ENCODE measurements at places on chromosomes 2 and 18.

GRCh38 chr2:158004126-158004764 lies 97.4 kb upstream of the UPP2 start:
- DNase-seq = no peak

DNA sequence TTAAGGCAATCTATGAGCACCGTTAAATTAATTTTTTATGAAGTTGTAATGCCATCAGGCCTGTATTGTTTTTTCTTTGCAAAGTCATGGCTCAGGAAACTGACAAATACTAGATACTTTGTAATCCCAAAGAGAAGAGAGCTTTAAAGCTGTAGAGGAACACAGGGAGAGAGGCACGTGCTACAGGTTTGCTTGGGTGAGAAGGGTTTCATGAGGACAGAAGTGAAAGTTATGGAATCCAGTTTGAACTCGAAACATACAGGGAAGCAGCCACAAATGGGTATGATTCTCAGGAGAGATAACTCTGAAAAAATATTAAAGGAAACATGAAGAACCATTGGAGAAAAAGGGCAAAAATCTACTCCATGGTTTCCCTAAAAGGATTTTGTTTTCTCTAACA lies 49.8 kb downstream of the CYB5A start:
- DNase-seq = no peak

DNA sequence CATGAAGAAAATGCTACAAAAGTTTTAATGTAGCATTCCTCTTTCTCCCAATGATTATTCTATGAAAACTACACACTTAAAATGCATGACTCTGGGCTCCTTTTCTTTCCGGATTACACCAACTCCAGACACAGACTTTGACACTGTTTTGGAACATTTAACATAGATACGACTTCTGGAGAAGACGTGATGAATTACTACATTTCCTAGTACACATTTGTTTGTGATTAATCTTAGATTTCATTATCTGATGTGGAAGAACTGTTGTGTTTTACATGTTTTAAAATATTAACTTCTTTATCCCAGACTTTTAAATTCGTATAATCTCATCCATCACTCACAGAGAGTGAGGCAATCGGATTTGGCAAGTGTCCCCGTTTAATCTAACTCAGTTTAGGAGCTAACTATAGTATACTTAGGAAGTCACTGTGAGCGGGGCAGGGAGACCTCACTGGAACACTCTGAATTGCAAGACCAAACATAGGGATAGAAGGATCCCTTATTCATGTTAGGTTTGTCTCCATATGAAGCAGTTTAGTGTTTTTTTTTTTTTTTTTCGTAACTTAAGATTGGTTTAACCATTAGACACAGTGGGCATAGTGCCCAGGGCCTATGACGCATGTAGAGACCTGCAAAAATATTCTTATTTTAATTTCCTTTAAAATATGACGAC lies 66.7 kb downstream of the PDE1A start:
- DNase-seq = no peak

DNA sequence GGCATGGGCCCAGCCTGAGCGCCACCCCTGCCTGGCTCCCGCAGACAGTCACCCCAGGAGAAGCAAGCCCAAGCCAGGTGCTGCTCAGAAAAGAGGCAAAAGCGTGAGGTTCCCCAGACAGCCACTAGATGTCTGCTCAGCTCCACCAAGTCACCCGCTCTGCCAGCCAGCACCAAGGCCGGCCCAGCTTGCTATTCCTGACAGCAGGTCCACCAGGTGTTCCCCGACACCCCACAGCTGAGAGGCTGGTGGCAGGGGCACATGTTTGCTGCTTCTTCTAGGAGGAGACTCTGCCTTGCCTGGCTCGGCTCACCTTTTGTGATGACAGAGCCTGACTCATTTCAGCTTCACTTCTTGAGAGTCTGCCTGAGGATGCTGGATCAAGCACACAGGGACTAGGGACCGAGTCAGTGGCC lies 206.7 kb downstream of the MGAT5 start:
- DNase-seq = no peak

- no peak for DNase-seq
These were observed 105.9 kb downstream of the CERS6 start for GRCh38 chr2:168561991-168562390.

GRCh38 chr2:233676046-233676445 lies 4.3 kb downstream of the UGT1A9 start:
- no peak for DNase-seq

GRCh38 chr2:8684878-8685696 lies 3.2 kb downstream of the ID2 start:
- DNase-seq = peak; percentile 33

DNA sequence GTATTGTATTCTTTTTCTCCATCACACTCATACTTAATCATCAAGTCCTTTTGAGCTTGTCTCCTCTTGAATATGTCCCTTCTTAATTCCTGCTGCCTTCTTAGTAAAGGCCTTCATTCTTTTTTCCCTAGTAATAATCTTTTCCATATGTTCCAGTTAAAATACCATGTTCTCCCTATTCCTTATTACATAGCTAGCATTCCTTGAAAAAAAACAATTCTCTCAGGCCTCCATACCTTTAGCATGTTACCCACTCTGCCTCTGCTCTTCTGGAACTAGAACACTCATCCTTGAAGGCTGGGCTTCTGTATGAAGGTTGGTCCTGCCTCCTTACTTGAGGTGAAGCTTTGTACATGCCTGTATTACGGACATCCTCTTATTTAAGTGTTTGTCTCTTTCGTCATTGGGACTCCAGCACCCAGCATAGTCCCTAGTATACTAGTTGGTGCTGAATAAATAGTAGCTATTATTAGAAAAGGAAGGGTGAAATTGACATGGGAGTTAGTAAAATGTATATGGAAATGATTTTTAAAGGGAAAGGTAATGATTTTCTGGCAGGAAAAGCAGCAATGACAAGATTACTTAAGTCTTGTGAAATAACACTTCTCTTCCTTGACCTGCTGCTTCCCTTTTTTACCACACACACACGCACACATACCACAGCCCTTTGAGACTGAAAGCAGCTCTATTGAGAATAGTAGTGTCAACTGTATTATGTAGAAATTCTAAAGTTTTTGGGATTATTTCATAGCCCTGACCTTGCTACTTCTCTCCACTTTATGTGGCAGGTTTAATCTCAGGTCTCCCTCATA lies 45.6 kb downstream of the REL start:
- no peak for DNase-seq

- no peak for DNase-seq
These were observed 97.0 kb upstream of the MC4R start for GRCh38 chr18:60469387-60470100.

- DNase-seq = no peak
These were observed 104.7 kb upstream of the FAM117B start for GRCh38 chr2:202530038-202530437.

- no peak for DNase-seq
These were observed 106.7 kb downstream of the XRCC5 start for GRCh38 chr2:216215658-216216390.

GRCh38 chr2:166314022-166314759 lies 61.6 kb downstream of the SCN9A start:
- no peak for DNase-seq

GRCh38 chr2:174157053-174157452 lies 91.3 kb downstream of the OLA1 start:
- DNase-seq = no peak

GRCh38 chr2:105261061-105261460 lies 19.5 kb downstream of the GPR45 start:
- no peak for DNase-seq

DNA sequence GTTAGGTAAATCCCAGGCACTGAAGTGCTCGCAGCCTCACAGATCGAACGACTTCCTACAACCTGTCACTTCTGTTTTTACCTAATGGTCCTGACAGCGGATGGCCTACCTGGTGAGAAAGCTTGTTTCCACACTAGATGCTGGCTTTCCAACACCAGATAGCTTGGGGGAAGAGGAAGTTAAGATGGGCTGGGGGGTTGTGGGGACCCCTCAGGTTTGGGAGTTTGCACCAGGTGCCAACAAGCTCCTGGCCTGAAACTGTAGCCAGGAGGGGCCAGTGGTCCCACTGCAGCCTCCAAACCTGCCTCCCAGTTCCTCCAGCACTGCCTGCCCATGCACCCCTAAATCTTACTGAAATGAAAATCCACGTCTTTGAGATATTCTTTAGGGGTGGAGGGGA lies 3.9 kb downstream of the TMEM185B start:
- DNase-seq = no peak

- DNase-seq = no peak
These were observed 455 bp upstream of the DLX1 start for GRCh38 chr2:172084645-172085459.

- DNase-seq = no peak
These were observed 34.0 kb upstream of the KLF11 start for GRCh38 chr2:10009271-10009810.

GRCh38 chr2:32632089-32632488 lies 4.2 kb downstream of the TTC27 start:
- DNase-seq = no peak

DNA sequence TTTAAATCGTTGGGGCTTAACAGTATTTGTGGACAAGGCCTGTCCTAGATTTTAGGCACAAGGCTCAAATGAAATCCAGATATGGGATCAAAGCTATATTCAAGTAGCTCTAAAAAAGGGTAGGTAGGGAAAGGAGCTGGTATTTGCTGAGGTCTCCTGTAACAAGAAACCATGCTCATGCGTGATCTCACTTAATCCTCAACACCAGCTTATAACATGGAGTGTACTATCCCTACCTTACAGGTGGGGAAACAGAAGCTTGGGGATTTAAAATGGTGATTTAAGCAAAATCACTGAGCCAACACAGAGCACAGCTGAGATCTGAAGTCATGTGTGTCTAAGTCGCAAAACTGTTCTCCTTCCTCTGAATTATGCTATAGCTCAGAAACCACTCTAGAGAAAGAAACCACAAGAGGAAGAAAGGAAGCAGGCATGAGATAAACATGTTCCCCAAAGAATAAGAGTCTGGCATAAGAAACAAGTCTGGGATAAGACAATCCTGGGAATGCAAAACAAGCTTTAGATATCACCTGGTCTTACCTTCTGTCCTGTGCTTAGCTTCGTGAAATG lies 43.1 kb downstream of the CYRIA start:
- DNase-seq = no peak

DNA sequence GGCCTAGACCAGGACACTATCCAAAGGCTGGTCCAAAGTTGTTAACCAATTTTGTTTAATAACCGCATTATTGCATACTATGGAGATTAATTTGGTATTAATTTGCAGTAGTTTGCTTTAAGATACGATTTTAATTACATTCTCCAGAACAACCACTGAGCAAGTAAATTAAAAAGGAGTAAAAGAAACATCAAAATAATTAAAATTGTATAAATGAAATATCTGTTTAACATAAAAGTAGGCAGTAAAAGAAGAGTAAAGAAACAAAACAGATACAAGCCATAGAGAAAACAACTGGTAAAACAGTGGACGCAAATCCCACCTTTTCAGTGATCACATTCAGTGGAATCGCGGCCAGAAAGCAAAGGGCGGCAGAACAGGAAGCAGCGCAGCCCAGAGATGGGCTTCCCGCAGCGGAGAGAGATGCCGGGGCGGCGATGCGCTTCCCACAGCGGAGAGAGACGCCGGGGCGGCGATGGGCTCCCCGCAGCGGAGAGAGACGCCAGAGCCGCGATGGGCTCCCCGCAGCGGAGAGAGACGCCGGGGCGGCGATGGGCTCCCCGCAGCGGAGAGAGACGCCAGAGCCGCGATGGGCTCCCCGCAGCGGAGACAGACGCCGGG lies 176.8 kb downstream of the RTP5 start:
- DNase-seq = no peak

DNA sequence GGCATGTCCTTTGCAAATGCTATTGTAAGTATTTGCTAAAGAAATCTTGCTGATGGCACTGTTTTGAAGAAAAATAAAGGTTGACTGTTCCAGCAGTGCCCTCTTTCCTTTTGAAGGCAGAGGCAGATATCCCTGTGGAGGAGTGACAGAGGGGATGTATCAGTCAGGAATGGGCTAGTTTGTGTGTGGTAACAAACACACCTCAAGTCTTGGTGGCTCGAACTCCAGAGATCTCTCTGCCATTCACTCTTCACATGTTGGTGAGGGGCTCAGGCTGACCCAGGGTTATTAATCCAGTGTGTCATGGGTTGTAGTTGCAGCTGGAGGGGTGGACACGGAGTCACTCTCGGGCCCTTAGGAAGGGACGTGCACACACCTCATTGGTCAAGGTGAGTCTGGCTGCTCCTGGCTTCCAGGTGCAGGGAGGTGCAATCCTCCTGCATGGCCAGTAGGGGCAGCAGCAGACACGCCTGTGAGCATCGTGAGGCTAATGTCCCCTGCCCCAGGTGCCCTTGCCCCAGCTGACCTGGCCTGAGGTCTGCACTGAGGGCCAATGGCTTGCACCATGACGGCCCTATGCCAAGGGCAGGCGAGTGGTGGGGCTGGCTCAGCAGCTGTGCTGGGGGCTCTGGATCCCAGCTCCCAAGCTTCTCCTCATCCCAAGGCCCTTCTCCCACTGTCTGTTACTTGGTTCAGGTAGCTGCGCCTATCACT lies 146.5 kb downstream of the ASB1 start:
- no peak for DNase-seq

GRCh38 chr2:42106257-42106816 lies 58.5 kb downstream of the PKDCC start:
- DNase-seq = no peak

DNA sequence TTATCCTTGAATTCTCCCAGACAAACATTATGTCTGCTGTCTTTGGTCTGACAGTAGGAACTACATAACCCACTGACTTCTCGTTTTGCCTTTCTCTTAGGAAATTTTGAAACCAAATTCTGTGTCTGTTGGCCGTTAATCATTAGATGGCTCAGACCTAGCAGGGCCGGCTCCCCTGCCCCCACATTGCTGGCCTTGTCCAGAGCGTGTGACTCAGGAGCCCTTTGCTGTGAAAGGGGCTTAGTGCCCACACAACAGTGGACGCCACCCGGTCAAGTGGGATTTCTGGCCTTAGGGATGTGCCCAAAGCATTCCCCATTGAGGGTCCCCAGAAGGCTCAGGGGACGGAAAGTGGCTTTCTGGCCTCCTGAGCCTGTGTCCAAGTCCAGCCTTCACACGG lies 137.5 kb downstream of the CTIF start:
- DNase-seq = no peak

DNA sequence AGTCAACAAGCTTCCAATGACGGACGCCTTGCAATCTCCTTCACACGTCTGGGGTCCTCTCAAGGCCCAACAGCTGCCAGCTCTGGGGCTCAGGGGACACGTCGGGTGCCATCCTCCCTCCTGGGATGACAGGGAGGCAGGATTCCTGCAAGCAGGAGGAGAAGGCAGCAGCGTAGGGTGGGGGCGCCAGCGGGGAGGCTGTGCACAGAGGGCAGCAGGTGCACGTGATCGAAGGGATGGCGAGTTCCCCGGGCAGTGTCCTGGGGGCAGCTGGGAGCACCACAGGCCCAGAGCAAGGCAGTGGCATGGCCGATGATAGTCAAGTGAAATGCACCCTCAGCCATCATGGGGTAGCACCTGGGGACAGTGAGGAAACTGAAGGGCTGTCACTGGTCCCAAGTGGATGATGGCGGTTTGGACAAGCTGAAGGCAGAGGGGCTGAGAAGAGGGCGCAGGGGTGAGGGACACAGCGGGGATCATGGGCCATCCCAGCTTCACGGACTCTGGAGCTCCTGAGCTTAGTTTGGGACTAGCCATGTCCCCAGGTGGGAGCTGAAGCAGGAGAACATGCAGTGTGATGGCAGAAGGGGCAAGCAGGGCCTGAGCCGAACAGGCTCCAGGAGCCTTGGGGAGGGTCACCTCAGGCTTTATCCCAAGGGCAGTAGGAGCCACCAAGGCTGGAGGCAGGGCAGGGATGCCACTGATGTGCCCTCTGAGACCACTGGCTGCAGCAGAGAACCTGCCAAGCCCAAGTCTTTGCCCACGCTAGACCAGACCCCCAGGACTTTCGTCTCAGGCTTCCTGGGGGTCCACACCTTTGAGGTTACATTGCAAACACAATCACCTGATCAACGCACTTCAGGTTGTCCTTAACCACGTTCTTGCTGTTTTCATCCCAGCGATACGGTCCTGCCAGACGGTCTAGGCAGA lies 16.3 kb upstream of the SNED1 start:
- no peak for DNase-seq

Data from stimulated activated CD8-positive, alpha-beta memory T cell treated with anti-CD3 and anti-CD28 coated beads, Interleukin-15, amount 100 ng/mL, for 24 hours (primary cell).